Glomerular endothelial cell (primary cell): ENCODE measurements at places on chromosomes 16 and 17.

GRCh38 chr16:72798264-72798663 lies 249.7 kb downstream of the ZFHX3 start:
- no peak for DNase-seq

- DNase-seq: no peak
Observed at GRCh38 chr16:58425756-58426494, 33.7 kb downstream of the GINS3 start.

DNA sequence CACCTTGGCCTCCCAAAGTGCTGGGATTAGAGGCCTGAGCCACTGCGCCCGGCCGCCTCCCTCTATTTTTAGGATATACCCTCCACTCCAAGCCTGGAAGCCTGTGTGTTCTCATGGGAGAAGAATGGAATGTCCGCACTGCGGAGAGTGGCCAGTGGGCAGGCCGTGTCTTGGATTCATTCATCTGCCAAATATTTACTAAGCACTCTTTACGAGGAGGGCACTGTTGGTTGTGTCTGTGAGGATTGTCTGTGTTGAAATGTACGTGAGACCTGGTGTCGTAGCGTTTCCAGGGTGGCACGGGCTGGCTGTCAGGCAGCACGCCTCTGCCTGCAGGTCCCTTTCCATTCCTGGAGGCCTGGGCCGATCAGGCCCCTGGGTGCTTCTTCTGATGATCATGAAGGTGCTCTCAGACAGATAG lies 19.2 kb downstream of the PGS1 start:
- no peak for DNase-seq

DNA sequence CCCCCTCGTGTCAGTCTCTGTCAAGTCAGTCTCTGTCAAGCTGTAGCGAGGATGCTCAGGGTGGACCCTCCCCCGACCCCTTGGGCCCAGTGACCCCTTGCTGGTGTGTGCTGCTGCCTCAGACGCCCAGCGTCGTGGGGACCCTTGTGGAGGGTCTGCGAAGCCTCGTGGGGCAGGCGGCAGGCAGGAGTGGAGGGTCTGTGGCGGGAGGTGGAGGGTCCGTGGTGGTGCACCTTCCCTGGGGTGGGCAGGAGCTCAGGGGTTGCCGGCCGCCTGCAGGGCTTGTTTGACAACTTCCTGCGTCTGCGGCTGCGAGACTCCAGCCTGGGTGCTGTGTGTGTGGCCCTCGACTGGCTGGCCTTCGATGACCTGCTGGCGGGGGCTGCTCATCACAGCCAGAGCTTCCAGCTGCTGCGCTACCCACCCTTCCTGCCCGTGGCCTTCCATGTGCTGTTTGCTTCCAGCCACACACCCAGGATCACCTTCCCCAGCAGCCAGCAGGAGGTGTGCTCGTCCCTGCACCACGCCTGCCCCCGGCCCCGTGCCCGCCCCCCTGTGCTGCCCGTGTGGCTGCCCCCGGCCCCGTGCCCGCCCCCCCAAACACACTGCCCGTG lies 5.6 kb downstream of the GNG13 start:
- no peak for DNase-seq

DNA sequence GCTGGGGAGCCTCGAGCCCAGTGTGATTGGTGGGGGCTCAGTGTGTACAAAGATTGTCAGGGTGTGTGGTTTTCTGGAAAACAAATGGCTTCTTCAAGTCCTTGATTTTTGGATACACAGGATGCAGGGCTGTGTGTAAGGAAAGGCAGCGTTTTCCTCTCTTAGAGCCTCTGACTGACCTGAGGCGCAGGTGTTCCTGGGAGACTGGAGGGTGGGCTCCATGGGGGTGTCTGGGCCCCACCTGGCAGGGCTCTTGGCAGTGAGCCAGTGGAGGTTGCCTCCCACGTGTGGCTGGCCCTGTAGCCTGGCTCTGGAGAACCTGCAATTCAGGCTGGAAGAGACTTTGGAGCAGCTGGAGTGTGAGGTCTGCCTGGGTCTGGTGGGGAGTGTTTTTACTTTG lies 5.0 kb downstream of the FOXK2 start:
- no peak for DNase-seq

GRCh38 chr16:4944333-4945281 lies 7.7 kb upstream of the PPL start:
- peak; percentile 64 for DNase-seq

- no peak for DNase-seq
Observed at GRCh38 chr16:983044-984030, 1.8 kb downstream of the SOX8 start.

GRCh38 chr17:71790791-71791190 lies 330.0 kb upstream of the SOX9 start:
- no peak for DNase-seq

DNA sequence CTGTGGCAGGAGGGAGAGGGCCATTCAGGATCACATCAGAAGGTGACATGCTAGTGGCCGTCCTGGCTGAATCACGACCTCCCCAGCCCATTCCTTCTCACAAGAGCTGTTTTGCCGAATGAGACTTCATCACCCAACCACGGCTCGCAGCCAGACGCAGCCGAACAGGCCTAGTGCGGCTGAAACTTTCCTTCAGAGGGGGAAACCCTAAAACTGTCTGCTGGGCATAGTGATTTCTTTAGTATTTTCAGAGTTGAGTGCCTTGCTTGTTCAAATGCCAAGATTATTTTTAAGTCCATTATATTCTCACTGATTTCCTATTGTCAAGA lies 343.7 kb downstream of the CPPED1 start:
- DNase-seq: no peak

DNA sequence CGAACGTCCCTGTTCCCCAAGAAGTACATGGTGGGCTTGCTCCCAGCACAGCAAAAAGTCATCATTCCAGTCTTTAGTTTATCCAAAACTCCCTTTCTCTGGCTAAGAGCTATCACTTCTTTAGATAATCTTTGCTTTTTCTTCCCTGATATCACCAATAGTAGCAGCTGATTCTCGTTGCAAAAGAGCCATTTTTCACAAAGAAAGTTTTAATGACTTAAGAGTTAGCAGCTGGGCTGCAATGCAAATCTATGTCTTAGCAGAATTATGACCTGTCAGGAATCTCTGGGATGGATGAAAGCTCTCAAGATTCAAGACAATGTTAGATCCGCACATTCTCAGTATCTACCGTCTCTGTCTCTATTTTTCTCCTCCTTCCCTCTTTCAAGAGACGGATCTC lies 53.8 kb downstream of the NXN start:
- no peak for DNase-seq

GRCh38 chr17:37043201-37043600 lies 94.4 kb downstream of the AATF start:
- DNase-seq: no peak

DNA sequence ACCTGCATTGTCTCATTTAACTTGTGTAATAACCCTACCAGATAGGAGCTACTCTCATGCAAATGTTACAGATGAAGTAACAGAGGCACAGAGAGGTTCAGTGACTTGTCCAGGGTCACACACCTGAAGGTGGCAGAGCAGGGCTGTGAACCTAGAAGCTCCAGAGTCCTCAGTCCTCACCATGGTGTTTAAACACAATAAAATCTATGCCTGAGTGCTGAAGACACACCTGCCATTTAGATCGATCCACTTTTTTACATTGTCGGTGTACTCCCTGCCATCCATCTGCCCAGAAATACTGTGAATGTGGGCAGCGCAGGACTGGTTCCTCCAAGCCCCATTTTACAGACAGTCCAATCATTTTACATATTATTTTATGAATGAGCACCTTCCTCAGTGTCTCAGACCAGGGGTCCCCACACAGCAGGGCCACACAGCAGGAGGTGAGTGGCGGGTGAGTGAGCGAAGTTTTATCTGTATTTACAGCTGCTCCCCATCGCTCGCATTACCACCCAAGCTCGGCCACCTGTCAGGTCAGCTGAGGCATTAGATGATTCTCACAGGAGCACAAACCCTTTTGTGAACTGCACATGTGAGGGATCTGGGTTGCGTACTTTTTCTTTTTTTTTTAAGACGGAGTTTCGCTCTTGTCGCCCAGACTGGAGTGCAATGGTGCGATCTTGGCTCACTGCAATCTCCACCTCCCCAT lies 5.6 kb downstream of the IL4R start:
- DNase-seq: no peak

- no peak for DNase-seq
Observed at GRCh38 chr16:2056077-2056476, 8.3 kb downstream of the TSC2 start.

DNA sequence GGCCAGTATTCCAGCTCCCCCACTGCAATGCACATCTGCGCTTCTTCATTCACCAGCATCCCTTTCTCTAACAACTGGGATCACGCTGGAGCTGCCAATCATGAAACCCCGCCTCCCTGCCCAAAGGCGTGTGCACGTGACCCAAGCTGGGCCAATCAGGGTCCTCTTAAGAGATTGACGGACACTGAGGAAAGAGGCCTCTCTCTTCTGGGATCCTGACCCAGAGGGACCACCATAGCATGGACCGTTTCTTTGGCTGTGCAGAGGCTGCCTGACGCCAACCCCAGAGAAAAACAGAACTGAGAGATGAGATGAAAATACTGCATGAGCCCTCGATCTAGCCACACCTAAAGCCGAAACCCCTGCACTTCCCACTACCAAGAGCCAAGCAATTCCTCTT lies 32.0 kb downstream of the COTL1 start:
- DNase-seq: no peak

DNA sequence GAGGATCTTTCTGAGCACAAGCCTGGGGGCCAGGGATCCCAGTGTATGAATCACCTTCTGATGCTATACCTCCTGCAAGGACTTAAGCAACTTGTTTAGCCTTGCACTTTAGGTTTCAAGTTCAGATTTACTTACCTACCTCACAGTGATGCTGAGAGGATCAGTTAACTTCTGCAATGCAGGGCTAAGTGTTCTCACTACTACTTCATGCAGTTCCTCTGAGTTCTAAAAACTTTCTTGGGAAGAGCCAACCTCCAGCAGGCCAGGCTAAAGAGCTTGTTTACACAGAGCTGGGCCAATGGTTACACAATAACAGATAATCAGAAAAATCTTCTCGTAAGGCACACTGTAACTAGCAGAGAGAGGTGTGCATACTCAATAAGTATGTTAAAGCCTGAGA lies 13.0 kb downstream of the VEZF1 start:
- DNase-seq: no peak

DNA sequence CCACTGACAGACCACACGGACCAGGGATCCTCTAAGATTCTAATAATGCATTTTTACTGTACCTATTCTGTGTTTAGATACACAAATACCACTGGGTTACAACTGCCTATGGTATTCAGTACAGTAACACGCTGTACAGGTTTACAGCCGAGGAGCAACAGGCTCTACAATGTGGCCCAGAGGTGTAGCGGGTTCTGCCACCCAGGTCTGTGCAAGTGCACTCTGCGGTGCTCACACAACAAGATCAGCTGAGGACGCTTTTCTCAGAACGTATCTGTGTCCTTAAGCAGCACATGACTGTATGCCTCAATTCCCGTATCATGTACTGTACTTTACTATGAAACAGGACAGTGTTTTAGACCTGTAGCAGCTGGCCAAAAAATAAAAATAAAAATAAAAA lies 6.5 kb downstream of the ZCCHC14 start:
- no peak for DNase-seq

DNA sequence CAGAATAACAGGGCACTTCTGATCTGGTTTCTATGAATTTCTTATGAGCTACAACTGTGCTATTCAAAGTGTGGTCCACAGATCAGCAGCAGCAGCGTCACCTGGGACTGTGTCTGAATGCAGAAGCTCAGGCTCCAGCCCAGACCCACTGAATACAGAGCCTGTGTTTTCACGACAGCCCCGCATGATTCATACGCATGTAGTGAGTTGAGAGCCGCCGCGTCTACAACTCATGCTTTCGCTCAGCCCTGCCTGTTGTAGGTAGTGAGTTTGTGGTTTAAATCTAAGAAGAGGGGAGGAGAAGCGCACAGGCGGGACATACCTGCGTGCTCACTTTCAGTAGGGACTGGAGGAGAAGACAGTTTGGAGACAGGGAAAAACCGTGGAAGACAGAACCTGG lies 28.5 kb upstream of the ELAC2 start:
- DNase-seq: no peak

DNA sequence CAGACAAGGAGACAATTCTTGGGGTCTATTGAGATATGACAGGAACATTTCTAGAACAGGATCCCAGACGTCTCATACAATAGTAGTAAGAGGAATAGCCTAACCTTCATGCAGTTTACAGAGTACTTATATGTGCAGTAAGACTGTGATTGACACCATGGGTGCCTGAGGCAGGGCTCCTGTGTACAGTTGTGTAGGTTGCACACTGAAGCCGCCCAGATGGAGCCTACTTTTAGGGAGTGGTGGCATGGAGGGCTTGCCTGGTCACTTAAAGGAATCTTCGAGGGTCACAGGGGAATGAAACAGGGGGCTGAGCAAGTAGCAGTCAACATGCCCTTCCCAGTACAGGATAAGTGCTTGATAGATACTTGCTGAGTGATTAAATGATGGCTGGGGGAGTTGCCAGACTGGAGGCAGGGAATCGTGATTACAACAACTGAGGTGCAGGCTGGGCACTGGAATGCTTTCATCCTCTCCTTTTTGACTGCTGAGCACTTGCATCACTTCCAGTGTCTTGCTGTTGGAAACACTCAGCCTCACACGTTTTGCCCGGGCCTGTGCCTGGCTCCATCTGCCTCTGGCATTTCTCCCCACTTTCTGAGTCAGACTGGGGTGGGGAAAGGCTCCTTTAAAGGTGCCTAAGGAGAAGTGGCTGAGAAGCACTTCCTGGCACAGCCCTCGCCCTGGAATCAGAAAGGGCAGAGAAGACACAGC lies 71.0 kb downstream of the COPRS start:
- DNase-seq: no peak

DNA sequence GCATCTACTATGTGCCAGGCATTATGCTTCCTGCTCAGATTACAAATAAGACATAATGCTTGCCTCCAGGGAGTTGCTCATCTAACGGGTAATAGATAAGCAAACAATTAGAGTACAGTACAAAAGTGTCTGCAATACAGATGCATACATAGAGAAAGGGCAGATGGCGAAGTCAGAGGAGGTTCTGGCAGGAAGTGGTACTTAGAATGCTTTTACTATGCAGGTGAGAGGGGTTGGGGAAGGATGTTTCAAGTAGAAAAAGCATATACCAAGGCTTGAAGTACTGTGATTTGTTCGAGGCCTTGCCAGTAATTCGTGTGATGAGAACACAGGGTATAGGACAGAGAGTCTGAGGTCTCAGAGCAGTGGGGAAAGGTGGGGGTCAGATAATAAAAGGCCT lies 349.8 kb downstream of the UTP18 start:
- DNase-seq: no peak

GRCh38 chr16:17417740-17418139 lies 53.0 kb downstream of the XYLT1 start:
- DNase-seq: no peak

- DNase-seq: no peak
Observed at GRCh38 chr17:5813357-5813756, 229.0 kb upstream of the NLRP1 start.

GRCh38 chr17:57077000-57077399 lies 8.0 kb upstream of the AKAP1 start:
- no peak for DNase-seq
